ENCODE measurements at places on chromosomes 6 and 20. TPM values are rescaled to one million over a fixed set of nuclear protein-coding genes. Genes with fewer than 3 reads are reported as not detected.
A peak's percentile ranks its signal among the peaks of the same experiment; 100 is the strongest.

DNA sequence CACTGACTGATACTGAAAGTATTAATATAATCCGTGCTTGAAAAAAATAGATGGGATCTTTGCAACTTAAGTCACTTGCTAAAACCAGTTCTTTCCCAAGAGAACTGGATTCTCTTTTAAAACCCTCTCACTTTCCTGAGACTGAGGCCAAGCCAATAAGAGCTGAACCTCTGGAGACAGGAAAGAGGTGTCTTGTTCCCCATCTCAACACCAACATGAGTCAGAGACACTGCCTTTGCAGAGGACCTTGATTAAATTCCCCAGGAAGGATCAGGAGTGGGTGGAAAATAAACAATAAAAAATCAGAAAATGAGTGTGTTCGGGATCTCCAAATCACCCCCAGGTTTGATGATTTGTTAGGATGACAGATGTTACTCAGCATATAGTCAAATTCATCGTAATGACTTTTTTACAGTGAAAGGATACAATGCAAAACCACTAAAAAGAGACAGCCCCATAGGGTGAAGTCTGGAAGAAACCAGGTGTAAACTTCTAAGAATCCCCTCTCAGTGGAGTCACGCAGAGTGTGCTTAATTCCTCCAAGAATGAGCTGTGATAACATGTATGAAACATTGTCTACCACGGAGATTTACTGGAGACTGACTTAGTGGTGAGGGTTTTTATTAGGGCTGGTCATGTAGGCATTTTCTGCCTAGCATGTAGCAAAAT lies 122.8 kb upstream of the BEND3 start:
- DNase-seq = no peak

KPNA5 gene
- 1.9 TPM for polyA plus RNA-seq

GRCh38 chr6:50520326-50521266 lies 192.7 kb upstream of the TFAP2D start:
- no peak for DNase-seq

DNA sequence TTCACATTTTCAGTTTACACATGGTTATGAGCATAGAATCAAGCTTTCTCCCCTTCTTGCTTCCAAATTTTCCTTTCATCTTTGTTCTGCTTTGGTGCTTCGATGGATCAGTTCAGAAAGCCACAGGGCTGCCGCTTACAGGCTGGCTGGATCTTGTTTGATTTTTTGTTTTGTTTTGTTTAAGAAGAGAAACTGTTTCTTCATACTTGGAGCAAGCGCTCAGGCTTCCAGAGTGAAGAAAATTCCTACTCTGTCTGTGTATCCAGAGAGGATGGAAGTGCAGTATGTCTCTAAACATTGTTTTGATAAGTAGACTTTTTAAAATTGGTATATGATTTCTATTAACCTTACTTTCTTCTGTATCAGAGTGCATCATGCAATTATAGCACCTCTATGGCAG lies 66.9 kb downstream of the ARID1B start:
- no peak for DNase-seq

DNA sequence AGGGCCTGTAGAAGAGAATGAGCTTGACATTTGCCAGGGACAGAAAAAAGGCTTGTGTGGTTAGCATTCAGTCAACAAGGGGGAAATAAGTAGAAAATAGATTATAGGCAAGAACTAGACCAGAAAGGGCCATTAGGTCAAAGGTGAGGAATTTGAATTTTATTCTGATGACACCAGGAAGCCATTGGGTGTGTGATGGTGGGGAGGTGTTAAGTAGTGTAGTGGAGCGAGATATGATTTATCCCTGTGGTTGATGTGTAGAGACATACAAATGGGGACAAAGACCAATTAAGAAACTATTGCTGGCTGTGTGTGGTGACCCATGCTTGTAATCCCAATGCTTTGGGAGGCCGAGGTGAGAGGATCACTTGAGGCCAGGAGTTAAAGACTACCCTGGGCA lies 11.0 kb downstream of the DSTN start:
- DNase-seq = no peak

DNA sequence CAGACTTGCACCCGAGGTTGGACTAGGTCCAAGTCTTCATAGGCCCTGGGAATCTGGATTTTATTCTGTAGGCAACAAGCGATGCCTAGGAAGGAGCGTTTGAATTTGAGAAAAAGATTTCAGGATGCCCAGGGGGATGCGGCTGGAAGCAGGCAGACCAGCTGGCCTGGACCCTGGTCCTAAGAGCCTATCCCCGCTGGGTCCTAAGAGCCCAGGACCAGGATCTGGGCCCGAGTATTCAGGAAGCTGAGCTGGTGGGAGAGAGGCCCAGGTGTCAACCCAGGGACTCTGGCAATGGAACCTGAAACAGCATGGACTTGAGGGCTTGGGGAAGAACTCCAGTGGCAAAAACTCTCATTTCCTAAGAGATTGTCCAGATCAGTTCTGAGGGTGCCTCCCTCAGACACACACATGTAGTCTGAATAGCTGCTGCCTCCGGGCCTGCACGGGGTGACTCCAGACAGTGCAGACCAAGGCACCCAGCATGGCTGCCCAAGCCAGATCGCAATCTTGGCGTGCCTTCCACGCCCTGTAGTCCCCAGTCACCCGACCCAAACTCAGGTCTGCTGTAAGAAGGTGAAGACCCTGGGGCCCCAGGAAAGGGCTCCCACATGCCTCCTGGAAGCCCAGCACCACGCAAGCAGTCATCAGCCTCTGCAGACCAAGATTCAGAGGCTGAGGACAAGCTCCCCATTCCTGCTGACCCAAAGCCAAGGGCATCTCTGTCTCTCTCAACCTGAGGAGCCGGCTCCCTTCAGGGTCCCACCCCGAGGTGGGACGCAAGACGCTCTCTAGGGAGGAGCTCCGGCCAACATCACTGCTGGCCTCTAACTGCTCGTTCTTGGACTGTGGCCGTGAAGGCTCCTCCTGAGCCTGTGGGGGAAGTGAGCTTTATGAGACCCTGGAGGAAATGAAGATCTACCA lies 34.4 kb downstream of the RRBP1 start:
- DNase-seq = no peak

DNA sequence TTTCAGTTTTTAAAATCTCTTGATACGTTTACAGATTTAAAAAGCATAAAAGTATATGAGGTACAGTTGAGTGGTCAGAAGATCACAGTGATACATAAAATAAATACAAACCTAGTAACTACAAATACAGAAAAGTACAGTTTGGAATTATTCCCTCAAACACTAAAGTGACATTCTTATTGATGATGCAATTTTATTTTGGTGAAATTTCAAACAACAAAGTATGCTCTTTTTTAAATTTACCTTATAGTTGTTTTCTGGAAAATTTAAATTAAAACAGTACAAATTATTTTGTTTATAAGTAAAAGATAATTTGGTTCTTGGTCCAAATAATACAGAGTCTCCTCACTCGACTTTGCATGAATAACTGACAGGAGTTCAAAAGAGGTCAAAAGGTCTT lies 1305.1 kb upstream of the GJE1 start:
- DNase-seq = no peak

TSBP1 gene
- not detected for polyA plus RNA-seq

DNA sequence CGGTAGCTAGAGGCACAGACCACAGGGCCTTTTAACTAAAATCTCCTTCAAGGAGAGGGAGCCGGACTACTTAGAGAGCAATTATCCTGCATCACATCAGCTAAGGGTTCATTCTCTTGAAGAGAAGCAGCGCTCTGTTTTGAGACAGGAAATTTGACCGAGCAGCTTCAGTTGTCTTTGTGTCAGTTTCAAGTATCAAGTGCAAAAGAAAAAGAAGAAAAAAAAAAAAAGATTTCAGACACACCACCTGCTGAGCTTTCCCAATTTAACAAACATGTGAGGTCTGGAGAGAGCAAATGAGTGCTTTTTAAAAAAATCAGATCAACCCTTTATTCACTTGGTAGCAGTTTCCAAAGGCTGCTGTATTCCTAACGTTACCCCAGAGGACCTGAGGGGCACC lies 273.5 kb upstream of the POU3F2 start:
- no peak for DNase-seq

DNA sequence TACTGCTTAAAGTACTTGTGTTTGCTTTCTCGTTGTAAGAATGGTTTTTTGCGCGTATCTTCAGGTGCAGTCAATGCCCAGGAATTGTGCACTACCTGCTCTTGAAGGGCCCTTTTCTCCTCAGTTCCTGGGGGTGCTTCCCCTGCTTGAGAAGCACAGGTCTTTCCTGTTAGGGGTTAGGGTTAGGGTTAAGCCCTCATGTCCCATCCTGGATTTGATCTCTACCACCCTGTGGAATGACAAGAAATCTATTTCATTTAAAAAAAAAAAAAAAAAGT lies 39.6 kb upstream of the TBXT start:
- DNase-seq = no peak

- no peak for DNase-seq
Observed at GRCh38 chr6:40461643-40462042, 125.5 kb downstream of the LRFN2 start.

AAR2 gene
- 23.4 TPM for polyA plus RNA-seq

WFDC10B gene
- not detected for polyA plus RNA-seq

DNA sequence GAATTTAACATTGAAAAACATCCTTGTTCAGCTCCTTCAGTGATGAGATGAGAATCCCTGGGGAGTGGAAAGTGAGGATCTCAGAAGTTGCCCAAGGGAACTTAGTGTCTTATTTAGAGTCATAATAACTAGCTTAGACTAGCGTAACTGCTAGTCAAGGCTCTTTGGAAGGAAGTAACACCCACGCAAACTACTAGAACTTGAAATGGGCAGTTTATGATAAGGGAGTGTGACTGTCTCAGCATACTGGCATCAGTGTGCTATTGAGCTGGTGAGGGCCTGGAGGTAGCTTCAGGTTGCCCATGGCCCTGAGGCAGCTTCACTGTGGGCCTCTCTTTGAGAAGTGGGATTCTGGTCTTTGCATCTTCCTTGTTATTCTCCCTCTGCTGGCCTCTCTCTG lies 40.1 kb downstream of the SLX4IP start:
- DNase-seq = no peak

DNA sequence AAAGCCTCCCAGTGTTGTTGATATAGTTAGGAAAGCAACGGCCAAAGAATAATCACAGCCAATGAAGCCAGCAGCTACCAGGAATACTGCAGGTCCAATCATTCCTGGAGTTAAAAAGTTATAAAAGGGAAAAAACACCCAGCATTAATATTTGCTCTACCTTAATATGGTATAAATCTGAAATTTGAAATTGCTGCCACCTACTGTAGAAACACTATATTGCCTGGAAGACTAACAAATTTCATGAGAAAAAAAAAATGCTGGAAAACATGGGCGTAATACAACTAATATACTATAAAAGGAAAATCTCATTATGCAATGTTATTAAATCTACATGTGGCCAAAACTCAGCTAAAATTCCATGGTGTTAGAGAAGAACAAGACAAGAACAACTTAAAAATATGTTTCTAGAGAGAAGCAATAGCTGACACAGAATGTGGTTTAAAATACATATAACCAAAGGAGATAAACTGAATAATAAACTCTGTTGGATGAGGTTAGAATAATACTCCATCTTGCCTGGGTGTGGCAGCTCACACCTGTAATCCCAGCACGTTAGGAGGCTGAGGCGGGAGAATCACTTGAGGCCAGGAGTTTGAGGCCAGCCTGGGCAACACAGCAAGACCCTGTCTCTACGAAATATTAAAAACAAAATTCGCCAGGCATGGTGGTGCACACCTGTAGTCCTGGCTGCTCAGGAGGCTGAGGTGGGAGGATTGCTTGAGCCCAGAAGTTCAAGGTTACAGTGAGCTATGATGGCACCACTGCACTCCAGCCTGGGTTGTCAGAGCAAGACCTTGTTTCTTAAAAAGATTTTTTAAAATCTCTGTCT lies 43.1 kb downstream of the SLC17A5 start:
- DNase-seq = peak; percentile 42

- DNase-seq = no peak
Observed at GRCh38 chr6:93318121-93318520, 101.2 kb downstream of the EPHA7 start.

GRCh38 chr6:52155791-52156576 lies 30.2 kb upstream of the IL17A start:
- DNase-seq = no peak

DNA sequence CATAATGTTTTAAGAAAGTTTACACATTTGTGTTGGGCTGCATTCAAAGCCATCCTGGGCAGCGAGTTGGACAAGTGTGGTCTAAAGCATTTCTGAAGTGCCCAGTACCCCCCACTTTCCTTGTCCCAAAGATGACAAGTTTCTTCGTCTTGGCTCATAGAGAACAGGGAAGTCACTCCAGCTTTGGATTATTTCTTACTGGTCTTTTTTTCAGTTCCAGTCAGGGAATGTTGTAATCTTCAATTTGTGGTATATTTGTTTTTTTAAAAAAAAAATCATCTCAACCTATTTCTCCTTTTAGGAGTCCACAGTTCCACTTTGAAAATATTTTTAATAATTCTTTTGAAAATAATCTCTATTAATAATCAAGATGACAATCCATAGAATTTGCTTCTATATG lies 34.0 kb downstream of the SLX4IP start:
- no peak for DNase-seq

GRCh38 chr20:50226093-50226974 lies 35.7 kb downstream of the CEBPB start:
- DNase-seq = no peak

DNA sequence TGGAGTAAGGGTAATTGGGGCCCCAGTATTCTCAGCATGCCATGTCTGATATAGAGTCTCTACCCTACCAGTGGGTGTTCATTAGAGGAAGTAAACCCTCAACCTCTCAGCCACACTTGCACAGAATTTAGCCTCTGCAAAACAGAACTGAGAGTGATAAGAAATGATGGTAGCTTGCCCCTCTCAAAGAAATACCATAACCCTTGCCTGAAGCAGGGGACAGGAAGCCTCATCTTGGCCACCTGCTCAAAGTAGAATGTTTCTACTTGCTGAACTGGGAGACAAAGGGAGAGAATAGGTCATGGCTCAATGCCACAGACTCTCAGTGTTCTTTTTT lies 33.7 kb downstream of the SPTLC3 start:
- no peak for DNase-seq

DNA sequence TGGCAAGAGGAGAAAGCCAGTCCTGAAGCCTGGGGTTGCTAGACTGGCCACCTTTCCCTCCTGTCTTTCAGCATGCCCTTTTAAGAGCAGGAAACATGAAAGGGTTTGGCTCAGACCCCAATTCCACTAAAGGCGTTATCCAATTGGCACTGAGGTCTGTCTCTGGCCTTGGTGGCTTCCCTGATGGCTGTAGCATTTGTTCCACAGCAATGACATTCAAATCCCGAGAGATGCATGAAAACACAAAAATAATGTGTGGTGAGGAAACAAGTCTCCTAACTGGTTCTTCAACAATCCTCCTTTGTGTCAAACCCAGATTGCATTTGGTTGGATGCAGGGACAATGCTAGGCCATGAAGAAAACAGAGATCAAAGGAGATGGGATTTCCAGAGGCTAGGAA lies 56.5 kb upstream of the ADTRP start:
- no peak for DNase-seq

DNA sequence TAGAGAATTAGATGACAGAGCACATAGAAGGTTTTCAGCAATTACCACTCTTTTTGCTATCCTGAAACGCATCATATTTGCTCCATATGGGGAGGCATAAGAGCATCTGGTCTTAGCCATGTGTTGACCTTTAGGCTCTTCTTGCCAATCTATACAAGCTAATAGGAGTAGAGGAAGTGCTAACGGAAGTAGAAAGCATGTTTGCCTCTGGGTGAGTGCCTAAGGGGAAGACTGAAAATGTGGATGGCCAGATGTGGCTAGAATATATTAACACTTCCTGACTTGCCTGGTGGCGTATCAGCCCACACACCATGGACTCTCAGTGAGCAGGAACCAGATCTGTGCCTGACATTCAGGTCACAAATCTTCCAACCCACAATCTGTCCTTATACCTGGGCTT lies 136.3 kb downstream of the LRRC1 start:
- no peak for DNase-seq

GRCh38 chr6:169766232-169766631 lies 14.8 kb downstream of the ERMARD start:
- DNase-seq = no peak
